ENCODE measurements at places on chromosomes 7 and 10. TPM values are rescaled to one million over a fixed set of nuclear protein-coding genes. Genes with fewer than 3 reads are reported as not detected.

Gene MRC1
- polyA plus RNA-seq: 2.2 TPM

Gene GCK
- polyA plus RNA-seq: 6.9 TPM

Gene CYP3A4
- polyA plus RNA-seq: 4.3 TPM

Gene BHLHA15
- polyA plus RNA-seq: 32.5 TPM

Gene DPP6
- 2.2 TPM for polyA plus RNA-seq

Gene PLCE1
- polyA plus RNA-seq: 1.8 TPM

Gene ASAH2
- polyA plus RNA-seq: 0.82 TPM

Gene AZGP1
- 362 TPM for polyA plus RNA-seq

Gene SAMD9L
- 3.7 TPM for polyA plus RNA-seq

Gene NT5C2
- polyA plus RNA-seq: 34.2 TPM

Gene TAC1
- 0.66 TPM for polyA plus RNA-seq

Gene BLNK
- polyA plus RNA-seq: 10.4 TPM

Gene NUDT13
- 1.8 TPM for polyA plus RNA-seq

Gene MICU1
- polyA plus RNA-seq: 12.3 TPM

Gene MYL7
- polyA plus RNA-seq: 2.3 TPM

Gene CYP26C1
- polyA plus RNA-seq: 0.05 TPM

Gene TMEM254
- polyA plus RNA-seq: 8.6 TPM

Gene IFIT1B
- not detected for polyA plus RNA-seq

Gene UPP1
- polyA plus RNA-seq: 20.0 TPM

Gene INHBA
- polyA plus RNA-seq: 0.27 TPM

Gene NUTM2A
- 1.9 TPM for polyA plus RNA-seq

Gene WEE2
- not detected for polyA plus RNA-seq

Gene CTTNBP2
- 10.4 TPM for polyA plus RNA-seq

Gene IL2RA
- not detected for polyA plus RNA-seq

Gene CRCP
- 13.5 TPM for polyA plus RNA-seq

Gene CALCR
- 0.09 TPM for polyA plus RNA-seq

Gene BMI1
- 25.1 TPM for polyA plus RNA-seq

Gene OPN1SW
- not detected for polyA plus RNA-seq

Gene CAV1
- 19.5 TPM for polyA plus RNA-seq

All from pancreas (tissue), 10 donors.